HEK293T (cell line): ENCODE measurements at places on chromosomes 11 and 22.

GRCh38 chr11:57530215-57530595 lies 349 bp downstream of the TIMM10 start:
- DNase-seq: no peak

- DNase-seq: no peak
Measured at GRCh38 chr11:113377681-113378412, 9.7 kb upstream of the ANKK1 start.

GRCh38 chr22:32644252-32645100 lies 157.0 kb upstream of the TIMP3 start:
- no peak for DNase-seq

DNA sequence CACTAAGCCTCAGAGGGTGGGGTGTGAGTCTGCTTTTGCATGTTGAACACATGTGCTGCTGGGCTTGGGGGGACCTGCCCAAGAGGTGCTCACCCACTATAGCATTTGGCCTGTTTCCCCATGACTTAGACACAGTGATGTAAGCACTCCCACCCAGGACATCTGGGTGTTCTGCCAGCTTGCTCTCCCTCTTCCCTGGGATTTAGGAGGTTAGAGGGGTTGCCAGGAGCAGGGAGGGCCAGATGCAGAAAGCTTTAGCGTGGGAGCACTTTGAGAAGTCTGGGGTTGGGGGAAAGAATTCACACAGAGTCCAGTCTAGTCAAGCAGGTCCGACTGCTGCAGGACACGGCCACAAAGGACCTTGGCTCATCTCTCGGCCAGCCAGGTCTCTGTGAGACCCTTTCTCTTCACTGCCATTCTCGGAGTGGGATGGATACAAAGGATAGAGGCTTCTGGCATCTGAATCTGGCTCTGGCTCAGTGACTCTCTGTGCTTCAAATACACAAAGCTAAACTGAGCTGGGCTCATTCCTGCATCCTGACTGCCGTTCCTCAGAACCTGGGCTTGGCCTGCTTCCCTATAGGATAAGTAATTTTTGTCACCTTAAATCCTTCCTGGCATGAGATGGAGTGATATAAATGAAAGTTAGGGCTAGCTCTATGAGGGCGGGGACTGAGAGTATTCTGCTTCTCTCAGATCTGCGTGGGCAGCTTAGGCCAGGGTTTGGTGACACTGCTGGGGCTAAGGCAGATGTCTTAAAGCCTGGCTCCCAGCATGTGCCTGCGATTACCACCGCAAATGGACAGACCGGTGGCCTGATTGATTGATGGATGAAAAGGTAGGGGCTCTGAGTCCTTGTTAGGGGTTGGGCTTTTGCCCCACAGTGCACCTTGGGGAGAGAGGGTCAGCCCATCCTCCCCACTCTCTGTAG lies 14.5 kb downstream of the USP2 start:
- DNase-seq: no peak

- no peak for DNase-seq
Measured at GRCh38 chr11:134862105-134862502, 450.1 kb upstream of the B3GAT1 start.

DNA sequence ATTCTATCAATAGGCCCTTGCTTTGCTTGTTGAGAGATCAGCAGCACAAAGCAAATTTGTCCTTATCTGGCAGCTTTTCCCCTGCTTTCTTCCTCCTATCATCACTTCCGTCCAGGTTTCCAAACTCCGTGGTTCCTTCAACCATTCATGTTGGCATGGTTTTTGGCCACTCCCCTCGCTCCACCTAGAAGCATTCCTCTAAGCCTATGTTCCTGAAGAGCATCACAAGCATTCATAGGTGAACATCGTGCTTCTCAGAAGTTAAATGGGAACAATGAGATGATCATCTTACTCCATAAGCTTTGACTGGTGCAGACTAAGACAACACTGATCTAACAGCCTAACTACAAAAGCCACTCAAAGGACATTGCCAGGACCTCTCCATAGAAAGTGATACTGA lies 86.3 kb downstream of the ETS1 start:
- DNase-seq: no peak

GRCh38 chr22:39558254-39558727 lies 12.3 kb upstream of the CACNA1I start:
- no peak for DNase-seq

- DNase-seq: peak; percentile 55
Measured at GRCh38 chr11:59429924-59430516, 3.8 kb upstream of the OR5A2 start.

- no peak for DNase-seq
Measured at GRCh38 chr11:35375332-35376117, 43.8 kb downstream of the SLC1A2 start.

DNA sequence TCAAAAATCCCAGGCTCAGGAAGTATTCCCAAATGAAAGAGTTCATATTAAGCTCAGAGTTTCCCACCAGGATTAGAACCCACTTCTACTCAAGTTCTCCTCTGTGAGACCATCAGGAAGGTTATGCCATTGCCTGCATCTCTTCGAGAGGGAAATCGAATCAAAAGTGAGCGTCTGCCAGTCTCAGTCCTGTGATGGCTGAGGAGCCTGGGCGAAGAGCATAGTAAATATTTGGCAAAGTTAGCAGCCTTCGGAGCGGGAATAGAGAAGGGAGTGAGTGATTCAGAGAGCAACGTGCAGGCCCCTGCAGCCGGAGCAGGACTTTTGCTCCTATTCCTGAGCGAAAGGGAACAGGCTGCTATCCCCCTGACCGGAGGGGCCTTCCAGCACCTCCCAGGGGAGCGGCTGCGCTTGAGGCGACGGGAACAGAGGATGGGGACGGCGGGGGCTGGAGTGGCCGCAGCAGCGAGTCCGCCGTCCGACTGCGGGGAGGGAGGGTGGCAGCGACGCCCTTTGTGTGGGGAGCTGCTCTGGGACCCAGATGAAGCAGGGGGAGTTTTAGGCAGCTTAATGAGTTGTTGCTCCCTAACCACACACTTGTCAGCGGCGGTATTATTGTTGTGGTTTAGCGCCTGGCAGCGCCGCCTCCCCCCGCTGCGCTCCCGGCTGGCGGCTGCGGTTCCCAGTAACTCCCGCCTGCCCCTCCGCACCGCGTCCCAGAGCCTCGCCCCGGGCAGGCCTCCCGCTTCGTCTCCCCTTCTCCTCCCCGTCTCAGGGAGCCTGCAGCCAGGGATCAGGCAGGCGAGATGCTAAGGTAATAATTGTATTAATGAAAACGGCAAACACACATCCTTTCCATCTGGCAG lies 21.7 kb upstream of the NRGN start:
- DNase-seq: peak; percentile 64

DNA sequence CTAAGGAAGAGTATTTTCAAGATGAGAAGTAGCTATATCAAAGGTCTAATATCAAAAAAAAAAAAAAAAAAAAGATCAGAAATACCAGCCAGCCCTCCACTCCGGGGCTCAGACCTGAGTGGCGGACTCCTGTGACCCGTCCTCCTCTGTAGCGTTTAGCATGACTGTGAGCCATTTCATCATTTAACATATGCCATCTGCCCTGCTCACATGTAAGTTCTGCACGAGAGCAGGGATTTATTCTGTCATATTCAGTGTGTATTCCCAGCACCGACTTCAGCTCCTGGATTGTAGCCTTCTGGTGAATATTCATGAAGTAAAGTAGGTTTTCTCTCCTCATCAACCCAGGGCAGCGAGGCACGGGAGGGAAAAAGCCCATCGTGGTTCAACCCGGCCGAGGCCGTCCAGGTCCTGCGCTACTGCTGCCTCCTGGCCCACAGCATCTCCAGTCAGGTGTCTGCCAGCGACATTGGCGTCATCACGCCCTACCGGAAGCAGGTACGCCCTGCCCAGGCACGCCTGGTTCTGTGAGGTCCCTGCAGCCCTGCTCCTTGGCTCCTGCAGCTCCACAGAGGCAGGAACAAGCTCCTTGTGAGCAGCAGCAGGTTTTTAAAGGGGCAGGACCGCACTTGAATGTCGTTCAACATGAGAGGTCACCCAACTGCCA lies 12.7 kb upstream of the PANX2 start:
- DNase-seq: no peak

GRCh38 chr11:124474079-124474478 lies 28.6 kb upstream of the OR8B8 start:
- DNase-seq: no peak

DNA sequence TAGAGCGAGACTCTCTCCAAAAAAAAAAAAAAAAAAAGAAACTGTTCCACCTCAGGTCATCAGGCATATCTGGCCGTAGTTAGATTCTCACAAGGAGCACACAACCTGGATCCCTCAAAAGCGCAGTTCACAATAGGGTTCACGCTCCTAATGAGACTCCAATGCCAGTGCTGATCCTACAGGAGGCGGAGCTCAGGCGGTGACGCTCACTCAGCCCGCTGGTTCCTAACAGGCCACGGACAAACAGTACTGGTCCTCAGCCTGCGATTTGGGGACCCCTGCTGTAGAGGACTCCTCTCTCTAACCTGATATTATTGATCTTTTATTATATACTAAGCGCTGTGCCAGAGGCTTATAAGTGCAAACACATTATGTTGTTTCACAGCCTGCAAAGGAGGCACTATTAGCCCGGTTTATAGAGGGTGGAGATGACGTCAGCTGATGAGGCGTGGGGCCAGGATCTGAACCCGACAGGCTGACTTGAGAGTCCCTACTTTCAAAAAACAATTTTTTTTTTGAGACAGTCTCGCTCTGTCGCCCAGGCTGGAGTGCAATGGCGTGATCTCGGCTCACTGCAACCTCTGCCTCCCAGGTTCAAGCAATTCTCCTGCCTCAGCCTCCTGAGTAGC lies 4.9 kb upstream of the MAFF start:
- DNase-seq: no peak

- no peak for DNase-seq
Measured at GRCh38 chr22:32661296-32661695, 140.2 kb upstream of the TIMP3 start.

- no peak for DNase-seq
Measured at GRCh38 chr22:45763236-45763624, 91.6 kb downstream of the ATXN10 start.

GRCh38 chr11:2914455-2915195 lies 14.6 kb downstream of the PHLDA2 start:
- DNase-seq: no peak
